ENCODE measurements at places on chromosomes 7 and 10. TPM values are rescaled to one million over a fixed set of nuclear protein-coding genes. Genes with fewer than 3 reads are reported as not detected.

- H3K4me3 ChIP-seq = no peak overlapping the region
- H3K27ac ChIP-seq = no peak overlapping the region
Measured at GRCh38 chr7:155181768-155182167, 111.6 kb downstream of the HTR5A start.

DNA sequence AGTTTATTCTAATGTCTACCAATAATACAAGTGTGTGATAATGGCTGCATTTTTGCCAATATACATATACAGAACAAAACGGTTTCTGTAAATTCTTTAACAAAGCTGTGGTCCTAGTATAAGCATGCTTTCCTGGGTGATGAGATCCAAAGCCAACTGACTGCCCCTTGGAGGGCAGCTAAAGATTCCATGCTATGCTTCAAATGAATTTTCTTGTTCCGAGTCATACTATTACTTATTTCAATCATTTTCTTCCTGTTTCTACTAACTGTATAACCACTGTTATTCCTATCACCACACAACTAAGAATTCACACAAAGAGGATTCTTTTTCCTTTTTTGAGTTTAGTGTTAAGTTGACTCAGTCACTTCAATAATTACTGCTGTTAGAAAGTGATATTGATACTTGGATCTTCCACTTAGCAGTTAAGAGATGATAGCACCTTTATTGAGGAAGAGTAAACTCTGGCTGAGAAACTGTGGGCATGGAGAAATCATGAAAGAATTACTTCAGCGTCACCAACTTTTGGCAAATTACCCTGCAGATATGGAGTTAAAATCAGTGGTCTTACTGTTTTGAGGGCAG is 197.5 kb downstream of the ARL4A start:
- H3K4me3 ChIP-seq = no peak overlapping the region
- no peaks in the 10 kb centered on the region for H3K36me3 ChIP-seq
- no peak overlapping the region for H3K27ac ChIP-seq

DNA sequence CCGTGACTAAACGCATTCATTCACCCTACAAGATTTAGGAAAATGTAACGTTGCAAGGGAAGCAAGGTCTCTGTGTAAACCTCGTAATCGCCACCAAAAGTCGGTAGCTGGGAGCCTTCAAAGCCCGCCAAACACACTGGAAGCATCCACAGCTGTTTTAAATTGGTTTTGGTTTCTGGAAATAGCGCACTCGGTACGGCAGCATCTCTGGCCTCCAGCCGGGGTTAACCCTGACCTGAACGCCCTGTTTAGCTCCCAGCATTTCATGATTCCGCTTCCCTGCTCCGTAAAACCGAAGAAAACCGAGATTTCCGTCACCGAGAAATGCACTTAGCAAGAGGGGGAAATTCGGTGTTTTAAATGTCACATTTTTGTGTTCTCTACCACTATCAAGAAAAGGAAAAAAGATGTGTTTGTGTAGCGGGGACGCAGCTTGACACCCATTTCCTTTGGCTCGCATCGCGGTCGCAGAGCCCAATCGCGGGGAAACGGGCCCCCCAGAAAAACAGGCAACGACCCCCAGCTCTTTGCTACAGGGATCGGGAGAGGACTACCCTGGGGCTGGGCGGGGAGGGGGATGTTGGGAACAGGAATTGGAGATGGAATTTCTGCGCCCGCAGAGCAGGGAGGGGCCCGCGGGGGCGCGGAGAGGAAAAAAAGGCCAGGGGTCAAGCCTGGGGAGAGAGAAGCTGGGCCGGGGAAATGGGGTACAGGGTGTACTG is 646 bp downstream of the SGCE start:
- H3K4me3 ChIP-seq = no peak overlapping the region
- H3K36me3 ChIP-seq = no peaks in the 10 kb centered on the region
- H3K27me3 ChIP-seq = no peaks in the 10 kb centered on the region
- peak overlapping the region; percentile 31 for H3K27ac ChIP-seq
- H3K4me1 ChIP-seq = peaks cover 9% of the 10 kb centered on the region
- peak; percentile 25 for DNase-seq

DNA sequence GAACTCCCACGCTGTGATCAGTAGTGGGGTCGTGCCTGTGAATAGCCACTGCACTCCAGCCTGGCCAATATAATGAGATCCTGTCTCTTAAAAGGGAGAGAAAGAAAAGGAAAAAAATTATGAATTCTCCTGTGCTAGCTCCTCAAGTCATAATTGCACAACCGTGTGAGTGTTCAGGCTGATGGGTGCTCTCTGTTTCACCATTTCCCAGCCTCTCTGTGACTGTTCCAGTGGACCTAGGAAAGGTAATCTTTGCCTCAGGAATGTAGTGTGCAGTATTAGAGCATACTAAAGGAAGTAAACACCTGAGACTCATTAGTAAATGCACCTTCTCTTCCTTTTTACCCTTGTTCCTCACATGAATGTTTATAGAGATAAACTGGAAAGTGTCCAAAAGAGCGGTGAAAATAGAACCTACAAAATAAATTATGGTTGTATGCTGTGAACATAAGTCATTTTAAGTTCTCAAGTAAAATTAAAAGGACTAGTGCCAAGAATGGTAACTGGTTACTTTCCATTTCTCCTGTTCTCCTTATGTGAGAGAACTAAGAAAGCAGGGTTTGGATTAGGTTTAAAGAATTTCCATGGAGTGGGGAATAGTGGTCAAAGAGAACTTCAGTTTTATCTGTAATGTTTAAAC is 42.7 kb downstream of the INPP5F start:
- no peak for DNase-seq
- H3K27ac ChIP-seq = no peak overlapping the region
- no peaks in the 10 kb centered on the region for H3K4me1 ChIP-seq
- no peaks in the 10 kb centered on the region for H3K36me3 ChIP-seq
- no peaks in the 10 kb centered on the region for H3K27me3 ChIP-seq

- H3K27me3 ChIP-seq = no peaks in the 10 kb centered on the region
- H3K27ac ChIP-seq = no peak overlapping the region
- no peaks in the 10 kb centered on the region for H3K36me3 ChIP-seq
- H3K4me1 ChIP-seq = peaks cover 42% of the 10 kb centered on the region
Measured at GRCh38 chr10:35367982-35368381, 31.7 kb downstream of the CCNY start.

DNA sequence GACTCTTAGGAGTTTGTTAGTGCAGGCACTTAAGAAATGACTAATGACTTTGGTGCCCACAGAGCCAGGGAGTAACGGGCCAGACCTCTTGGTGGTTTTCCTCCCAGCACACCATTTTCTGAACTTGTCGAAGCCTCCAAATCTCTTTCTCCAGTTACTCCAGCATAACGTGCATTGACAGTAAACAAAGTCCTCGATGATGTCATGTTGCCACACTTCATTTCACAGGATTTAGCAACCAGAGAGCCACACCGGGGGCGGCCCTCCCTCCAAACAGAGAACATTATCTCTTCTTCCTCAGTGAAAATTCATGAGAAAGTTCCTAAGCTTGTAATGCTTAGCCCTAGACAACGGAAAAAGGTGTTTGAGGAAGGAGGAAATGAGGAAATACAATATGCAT is 4.0 kb upstream of the SVOPL start:
- no peak overlapping the region for H3K27ac ChIP-seq
- H3K36me3 ChIP-seq = no peaks in the 10 kb centered on the region
- no peak for DNase-seq
- no peak overlapping the region for H3K4me3 ChIP-seq
- H3K4me1 ChIP-seq = no peaks in the 10 kb centered on the region

DNA sequence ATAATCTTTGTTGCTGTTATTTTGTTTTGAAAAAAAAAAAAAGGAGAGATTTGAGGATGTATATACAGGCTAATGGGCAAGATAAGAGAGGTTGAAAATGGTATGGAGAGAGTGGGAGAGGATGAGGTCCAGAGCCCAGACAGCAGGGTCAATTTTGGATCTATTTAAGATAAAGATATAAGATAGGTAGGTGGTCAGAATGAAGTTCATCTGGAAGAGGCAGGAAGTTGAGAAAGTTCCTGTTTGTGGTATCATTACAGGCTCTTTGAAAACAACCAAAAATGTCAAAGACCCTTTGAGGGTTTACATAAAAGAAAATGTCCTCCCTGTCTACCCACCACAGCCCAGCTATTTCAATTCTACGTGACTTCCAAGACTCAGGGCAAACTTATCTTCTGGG is 7.5 kb downstream of the CEP41 start:
- H3K4me1 ChIP-seq = no peaks in the 10 kb centered on the region
- H3K36me3 ChIP-seq = no peaks in the 10 kb centered on the region
- no peak overlapping the region for H3K27ac ChIP-seq
- H3K27me3 ChIP-seq = no peaks in the 10 kb centered on the region
- DNase-seq = no peak

DNA sequence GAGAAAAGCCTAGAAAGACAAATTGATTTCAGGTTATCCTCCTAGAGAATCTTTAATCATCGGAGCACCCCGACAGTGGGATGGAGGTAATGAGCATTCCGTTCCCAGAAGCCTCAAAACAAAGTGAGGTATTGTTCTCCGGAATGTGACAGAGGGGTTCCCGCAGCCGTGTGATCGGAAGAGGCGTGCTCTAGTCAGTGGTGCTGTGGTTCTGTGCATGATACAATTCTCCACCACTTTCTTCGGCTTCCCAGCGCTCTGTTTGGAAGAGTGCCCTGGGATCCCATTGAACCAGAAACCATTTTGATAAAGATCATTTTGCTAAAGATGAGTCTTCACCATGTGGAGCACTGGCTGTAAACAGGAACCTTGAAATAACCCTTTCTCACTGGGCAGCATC is 434.6 kb downstream of the PAXIP1 start:
- no peak overlapping the region for H3K4me3 ChIP-seq
- H3K36me3 ChIP-seq = no peaks in the 10 kb centered on the region
- no peak overlapping the region for H3K27ac ChIP-seq
- no peaks in the 10 kb centered on the region for H3K27me3 ChIP-seq
- no peaks in the 10 kb centered on the region for H3K4me1 ChIP-seq
- DNase-seq = no peak

GRCh38 chr7:118629898-118630438 is 405.5 kb downstream of the ANKRD7 start:
- H3K4me3 ChIP-seq = no peak overlapping the region
- DNase-seq = no peak

DNA sequence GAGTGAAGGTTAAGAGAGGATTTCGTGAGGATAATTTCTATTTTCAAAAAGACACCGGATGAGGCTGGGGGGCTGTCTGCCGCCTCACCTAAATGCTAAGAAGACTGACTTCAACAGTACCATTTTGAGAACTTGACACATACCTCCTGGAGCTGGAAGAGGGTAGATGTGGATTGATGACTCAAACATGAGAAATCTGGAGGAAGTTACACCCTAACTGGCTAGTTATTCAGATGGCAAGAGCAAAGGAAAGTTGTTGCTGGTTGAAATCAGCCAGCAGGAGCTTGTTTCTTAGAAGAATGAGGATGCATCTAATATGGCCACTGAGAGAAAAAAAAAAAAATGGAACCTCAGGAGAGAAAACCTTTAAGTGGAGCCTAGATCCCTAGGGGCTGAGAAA is 76.2 kb upstream of the KIAA1217 start:
- H3K27ac ChIP-seq = peak overlapping the region; percentile 60
- H3K4me1 ChIP-seq = peaks cover 51% of the 10 kb centered on the region
- H3K4me3 ChIP-seq = no peak overlapping the region
- H3K36me3 ChIP-seq = no peaks in the 10 kb centered on the region
- no peak for DNase-seq

DNA sequence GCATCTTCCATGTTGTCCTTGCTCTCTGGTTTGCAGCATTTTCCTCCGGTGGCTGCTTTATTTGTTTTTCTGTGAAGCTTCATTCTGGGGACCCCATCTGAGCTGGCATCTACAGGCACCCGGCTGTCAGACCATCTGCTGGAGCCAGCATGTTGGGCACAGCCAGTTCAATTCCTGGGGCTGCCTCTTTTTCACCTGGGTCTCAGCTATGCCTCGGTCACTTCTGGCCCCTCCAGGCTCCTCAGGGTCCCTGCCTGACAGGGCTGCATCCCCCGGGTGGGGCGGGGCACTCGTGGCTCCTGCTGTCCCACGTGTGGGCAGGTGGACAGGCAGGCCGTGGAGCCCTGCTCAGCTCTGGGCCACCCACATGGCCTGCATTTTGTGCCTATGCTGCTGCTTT is 8.1 kb downstream of the SCART1 start:
- no peak overlapping the region for H3K27ac ChIP-seq
- H3K4me1 ChIP-seq = no peaks in the 10 kb centered on the region
- no peaks in the 10 kb centered on the region for H3K36me3 ChIP-seq
- DNase-seq = no peak
- H3K27me3 ChIP-seq = no peaks in the 10 kb centered on the region
- H3K4me3 ChIP-seq = no peak overlapping the region

DNA sequence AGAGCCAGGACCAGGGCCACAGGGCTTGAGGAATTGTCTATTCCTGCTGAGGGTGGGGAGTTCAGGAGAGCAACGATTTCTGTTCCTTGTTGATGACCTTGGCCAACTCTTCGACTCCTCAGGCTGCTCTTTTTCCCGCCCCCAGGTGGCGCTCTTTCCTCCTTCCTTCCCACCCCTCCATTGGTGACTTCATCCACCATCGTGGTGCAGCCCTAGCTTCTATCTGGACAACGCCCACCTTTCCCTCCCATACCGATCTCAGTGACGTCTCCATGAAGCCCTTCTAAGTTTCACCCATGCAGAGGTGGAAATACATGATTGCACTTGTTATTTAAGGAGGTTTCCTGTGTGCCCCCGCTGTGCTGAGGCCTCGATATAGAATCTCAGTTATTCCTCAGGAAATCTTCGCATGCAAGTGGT is 22.1 kb upstream of the CARD11 start:
- H3K36me3 ChIP-seq = no peaks in the 10 kb centered on the region
- H3K27ac ChIP-seq = no peak overlapping the region
- no peak overlapping the region for H3K4me3 ChIP-seq

DNA sequence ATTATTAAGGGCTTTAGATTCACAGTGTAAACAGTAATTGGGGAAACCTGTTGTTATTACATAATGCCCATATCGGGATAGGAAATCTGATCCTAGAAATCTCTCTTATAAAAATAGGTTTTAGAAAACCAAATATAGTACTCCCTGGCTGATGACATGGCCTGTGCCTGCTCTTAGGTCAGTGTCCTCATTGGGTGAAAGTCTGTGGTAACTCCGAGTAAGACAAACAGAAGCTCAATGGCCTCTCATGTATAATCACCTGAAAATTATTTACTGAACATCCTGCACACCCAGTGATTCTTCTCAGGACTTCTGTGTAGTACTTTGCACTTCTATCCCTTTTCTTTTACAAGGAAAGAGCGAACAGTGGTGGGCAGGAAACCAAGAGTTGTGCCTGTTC is 37.8 kb downstream of the SEM1 start:
- H3K27me3 ChIP-seq = no peaks in the 10 kb centered on the region
- no peaks in the 10 kb centered on the region for H3K4me1 ChIP-seq
- DNase-seq = no peak
- H3K36me3 ChIP-seq = no peaks in the 10 kb centered on the region

GRCh38 chr7:94509887-94510581 is 425 bp downstream of the CASD1 start:
- no peaks in the 10 kb centered on the region for H3K36me3 ChIP-seq
- H3K27me3 ChIP-seq = no peaks in the 10 kb centered on the region
- H3K4me1 ChIP-seq = peaks cover 26% of the 10 kb centered on the region
- H3K27ac ChIP-seq = peak overlapping the region; percentile 98
- peak overlapping the region; percentile 89 for H3K4me3 ChIP-seq

Gene LIPM
- not detected for total RNA-seq

Gene GNG11
- 41.9 TPM for total RNA-seq

Gene CYP3A5
- 0.24 TPM for total RNA-seq

Gene FAM13C
- 11.3 TPM for total RNA-seq

Gene NPC1L1
- total RNA-seq = not detected

Gene SPDYE2
- total RNA-seq = 0.45 TPM

Gene SPDYE16
- not detected for total RNA-seq

Gene IDI2
- not detected for total RNA-seq

Gene TRPV5
- not detected for total RNA-seq

Gene MET
- total RNA-seq = 50.1 TPM

Gene GDI2
- total RNA-seq = 228 TPM
